ENCODE measurements at places on chromosomes 7 and 10.

GRCh38 chr10:19658622-19659233, 157.5 kb upstream of the PLXDC2 start:
- no peak for DNase-seq

DNA sequence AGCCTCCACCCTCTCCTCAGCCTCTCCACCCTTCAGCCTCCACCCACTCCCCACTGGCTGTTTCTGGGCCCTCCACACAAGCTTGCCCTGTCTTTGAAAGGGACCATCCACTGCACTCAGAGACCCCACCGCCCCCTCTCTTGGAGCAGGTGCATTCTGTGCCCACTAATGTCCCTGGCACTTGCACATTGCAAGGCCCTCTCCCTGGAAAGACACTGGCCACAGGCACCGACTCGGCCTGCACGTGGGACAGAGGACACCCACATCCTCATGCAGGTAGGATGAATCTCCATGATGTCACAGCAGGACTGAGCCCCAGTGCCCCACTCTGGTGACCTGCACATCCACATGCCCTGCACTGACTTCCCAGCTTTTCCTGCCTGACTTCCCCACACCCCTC, 36.8 kb upstream of the EBF3 start:
- DNase-seq: no peak

GRCh38 chr7:4725014-4725849, 43.1 kb downstream of the FOXK1 start:
- DNase-seq: no peak

GRCh38 chr7:6501586-6502564, 49.4 kb downstream of the GRID2IP start:
- no peak for DNase-seq

GRCh38 chr10:6579183-6579903, 733 bp downstream of the PRKCQ start:
- DNase-seq: no peak

DNA sequence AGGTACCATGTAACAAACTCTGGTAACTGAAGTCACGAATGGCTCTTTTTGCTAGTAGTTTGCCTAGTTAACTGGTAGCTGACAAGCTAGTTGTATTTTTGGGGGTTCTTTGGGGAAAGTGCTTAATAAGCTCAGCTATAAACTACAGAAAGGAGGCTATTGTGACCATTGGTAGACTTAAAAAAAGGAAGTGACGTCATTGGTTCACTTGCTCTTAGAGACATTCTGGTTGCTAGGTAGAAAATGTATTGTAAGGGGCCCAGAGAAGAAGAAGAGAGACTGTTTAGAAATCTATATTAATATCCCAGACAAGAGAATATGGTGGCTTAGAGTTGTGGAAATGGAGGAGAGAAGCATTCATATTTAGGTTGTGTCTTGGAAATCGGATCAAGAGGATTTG, 103.0 kb downstream of the NXPH1 start:
- no peak for DNase-seq

- DNase-seq: no peak
These were observed 1077.3 kb downstream of the SORCS3 start for GRCh38 chr10:105718207-105718995.

DNA sequence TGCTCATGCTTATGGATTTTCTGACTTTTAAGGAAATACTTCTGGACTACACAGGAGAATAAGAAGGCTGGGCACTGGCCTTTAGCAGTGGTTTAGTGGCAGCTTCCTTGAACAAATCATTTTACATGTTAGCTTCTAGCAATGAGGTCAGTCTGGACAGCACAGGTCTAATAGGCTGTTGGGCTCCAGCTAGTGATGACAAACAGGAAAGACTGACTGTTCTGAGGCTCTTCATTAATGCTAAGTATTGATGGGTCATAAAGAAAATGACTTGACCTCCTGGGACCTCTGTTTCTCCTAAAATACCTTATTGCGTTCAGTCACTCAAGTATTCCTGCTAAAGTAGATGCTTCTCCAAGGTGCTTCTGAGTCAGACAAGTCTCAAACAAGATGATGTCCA, 4.9 kb upstream of the RHOBTB1 start:
- no peak for DNase-seq

DNA sequence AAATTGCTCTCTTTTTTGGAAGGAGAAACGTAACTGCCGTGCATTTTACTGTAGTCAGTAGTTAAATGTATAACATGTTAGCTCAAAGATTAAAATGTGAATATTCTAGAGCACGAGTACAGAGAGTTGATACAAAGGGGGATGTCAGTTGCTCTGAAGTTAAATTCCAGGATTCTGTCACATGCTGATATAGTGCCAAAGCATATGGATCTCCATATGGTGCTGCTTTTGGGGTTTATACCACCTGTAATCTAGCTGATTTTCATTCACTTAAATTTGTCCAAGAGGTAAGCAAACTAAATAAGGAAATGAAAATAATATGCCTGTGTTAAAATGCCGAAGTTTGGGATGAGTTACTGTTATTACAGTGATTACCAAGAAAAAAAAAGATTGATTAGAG, 298.6 kb downstream of the EXOC4 start:
- DNase-seq: no peak

DNA sequence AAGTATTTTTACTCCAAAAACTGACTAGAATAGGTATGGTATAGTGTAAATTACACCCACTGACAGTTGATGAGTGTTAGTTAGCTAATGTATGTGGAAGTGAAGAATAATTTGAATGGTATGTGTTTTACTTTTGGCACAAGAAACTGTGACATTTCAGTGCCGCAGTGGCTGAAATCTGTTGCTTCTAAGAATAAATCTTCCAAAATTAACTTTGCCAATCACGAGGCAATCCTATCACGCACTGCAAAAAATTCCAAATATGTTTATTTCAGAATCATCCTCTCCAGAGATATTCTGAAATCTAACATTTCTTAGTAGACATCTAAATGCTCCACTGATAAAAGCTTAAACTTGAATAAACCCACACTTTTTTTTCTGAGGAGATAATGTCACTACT, 61.2 kb downstream of the PCLO start:
- DNase-seq: peak; percentile 33

GRCh38 chr7:15446722-15447121, 115.1 kb downstream of the AGMO start:
- no peak for DNase-seq

GRCh38 chr10:35924759-35925158, 282.7 kb upstream of the FZD8 start:
- DNase-seq: no peak

DNA sequence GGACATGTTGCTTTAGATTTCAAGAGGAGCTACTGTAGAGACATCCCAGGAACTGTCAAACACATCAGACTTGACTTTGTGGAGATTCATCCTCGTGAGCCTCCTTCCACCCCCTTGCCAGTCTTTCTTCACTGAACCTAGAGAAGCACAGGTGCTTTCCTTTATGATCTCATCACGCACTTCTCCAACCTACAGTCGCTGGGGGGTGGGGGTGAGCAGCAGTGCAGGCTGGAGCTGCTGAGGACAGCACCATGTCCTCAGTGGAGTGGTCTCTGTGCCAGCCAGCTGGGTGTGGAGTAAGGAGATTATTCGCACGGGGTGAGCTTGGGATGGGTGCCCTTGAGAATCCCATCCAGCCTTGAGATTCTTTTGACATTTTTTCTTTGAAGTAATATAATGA, 88.1 kb downstream of the VOPP1 start:
- no peak for DNase-seq

GRCh38 chr10:17734432-17735080, 17.4 kb upstream of the TMEM236 start:
- peak; percentile 38 for DNase-seq

Measured in cerebellar nuclear complex (tissue), 1 donor.